ENCODE measurements at places on chromosomes 3 and 15. TPM values are rescaled to one million over a fixed set of nuclear protein-coding genes. Genes with fewer than 3 reads are reported as not detected.

SLC28A2 gene
- not detected for total RNA-seq

DNA sequence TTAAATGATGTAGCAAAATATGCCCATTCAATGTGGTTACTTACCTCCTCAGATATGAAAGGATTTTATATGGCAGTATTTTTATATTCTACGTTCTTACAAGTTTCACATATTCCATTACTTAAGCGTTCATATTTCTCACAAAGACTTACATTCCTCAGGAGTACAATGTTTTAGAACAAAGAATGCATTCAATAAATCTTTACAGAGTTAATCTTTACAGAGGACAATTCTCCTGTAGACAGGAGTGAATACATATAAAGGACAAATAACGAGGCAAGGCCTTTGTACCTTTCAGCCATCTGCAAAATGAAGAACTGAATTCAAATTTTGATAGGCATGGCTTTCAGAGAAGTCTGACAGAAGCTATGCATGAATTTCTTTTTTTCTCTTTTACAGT is 1.9 kb downstream of the ZNF80 start:
- H3K36me3 ChIP-seq: no peaks in the 10 kb centered on the region
- no peak overlapping the region for H3K4me3 ChIP-seq
- peaks cover 33% of the 10 kb centered on the region for H3K27me3 ChIP-seq
- no peaks in the 10 kb centered on the region for H3K4me1 ChIP-seq

DNA sequence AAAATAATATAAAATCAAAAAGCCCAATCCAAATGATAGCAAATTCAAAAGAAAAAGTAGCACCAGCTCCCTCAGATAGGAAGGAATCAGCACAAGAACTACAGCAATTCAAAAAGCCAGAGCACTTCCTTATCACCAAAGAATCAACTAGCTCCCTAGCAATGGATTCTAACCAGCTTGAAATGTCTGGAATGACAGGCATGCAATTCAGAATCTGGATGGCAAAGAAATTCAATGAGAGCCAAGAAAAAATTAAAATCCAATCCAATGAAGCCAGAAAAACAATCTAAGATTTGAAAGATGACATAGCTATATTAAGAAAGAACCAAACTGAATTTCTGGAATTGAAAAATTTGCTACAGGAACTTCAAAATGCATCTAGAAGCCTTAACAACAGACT is 1334.4 kb upstream of the ALCAM start:
- DNase-seq: no peak
- no peaks in the 10 kb centered on the region for H3K4me1 ChIP-seq
- H3K4me3 ChIP-seq: no peak overlapping the region
- H3K27me3 ChIP-seq: no peaks in the 10 kb centered on the region
- H3K27ac ChIP-seq: no peak overlapping the region
- H3K36me3 ChIP-seq: no peaks in the 10 kb centered on the region

ARHGEF26 gene
- 4.7 TPM for total RNA-seq

SLC12A1 gene
- not detected for total RNA-seq

GRCh38 chr15:73751511-73751898 is 1.6 kb downstream of the INSYN1 start:
- H3K4me3 ChIP-seq: no peak overlapping the region
- H3K27ac ChIP-seq: no peak overlapping the region
- H3K27me3 ChIP-seq: peaks cover 45% of the 10 kb centered on the region
- H3K4me1 ChIP-seq: no peaks in the 10 kb centered on the region

- H3K4me3 ChIP-seq: no peak overlapping the region
- H3K4me1 ChIP-seq: no peaks in the 10 kb centered on the region
- DNase-seq: no peak
- H3K36me3 ChIP-seq: no peaks in the 10 kb centered on the region
These were observed 369.8 kb downstream of the SV2B start for GRCh38 chr15:91469632-91470567.

DNA sequence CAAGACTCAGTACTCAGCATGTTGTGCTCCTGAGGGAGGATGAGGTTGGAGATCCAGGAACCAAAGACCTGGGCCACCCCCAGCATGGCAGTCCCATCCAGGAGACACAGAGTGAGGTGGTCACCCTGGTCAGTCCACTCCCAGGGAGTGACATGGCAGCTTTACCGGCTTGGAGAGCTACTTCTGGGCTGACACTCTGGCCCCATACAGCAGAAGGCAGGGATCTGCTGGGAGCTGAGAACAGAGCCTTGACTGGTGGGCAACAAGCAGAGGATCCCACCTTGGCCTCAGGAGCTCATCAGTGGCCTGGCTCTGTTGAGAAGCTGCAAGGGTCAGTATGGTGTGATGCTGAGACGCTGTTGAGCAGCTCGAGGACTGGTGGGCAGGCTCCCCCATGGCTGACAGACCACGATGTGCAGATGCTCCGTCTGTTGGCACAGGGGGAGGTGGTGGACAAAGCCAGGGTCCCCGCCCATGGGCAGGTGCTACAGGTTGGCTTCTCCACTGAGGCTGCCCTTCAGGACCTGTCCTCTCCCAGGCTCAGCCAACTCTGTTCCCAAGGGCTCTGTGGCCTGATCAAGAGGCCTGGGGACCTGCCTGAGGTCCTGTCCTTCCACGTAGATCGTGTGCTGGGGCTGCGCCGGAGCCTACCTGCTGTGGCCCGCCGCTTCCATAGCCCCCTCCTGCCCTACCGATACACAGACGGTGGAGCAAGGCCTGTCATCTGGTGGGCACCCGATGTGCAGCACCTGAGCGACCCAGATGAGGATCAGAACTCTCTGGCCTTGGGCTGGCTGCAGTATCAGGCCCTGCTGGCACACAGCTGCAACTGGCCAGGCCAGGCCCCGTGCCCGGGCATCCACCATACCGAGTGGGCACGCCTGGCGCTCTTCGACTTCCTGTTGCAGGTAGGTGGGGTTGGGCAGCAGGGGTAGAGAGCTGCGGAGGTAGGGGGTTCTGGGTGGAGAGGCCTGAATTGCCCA is 53.8 kb downstream of the GASK1A start:
- H3K4me3 ChIP-seq: no peak overlapping the region
- H3K36me3 ChIP-seq: no peaks in the 10 kb centered on the region
- H3K27me3 ChIP-seq: peaks cover 19% of the 10 kb centered on the region
- no peak for DNase-seq

GRCh38 chr3:42853739-42854302 is 21.9 kb downstream of the CYP8B1 start:
- no peak overlapping the region for H3K27ac ChIP-seq
- no peaks in the 10 kb centered on the region for H3K27me3 ChIP-seq
- H3K4me1 ChIP-seq: no peaks in the 10 kb centered on the region
- DNase-seq: no peak
- H3K4me3 ChIP-seq: no peak overlapping the region

SLC28A1 gene
- total RNA-seq: 1.1 TPM

GRCh38 chr15:99409097-99409473 is 156.7 kb upstream of the MEF2A start:
- H3K36me3 ChIP-seq: no peaks in the 10 kb centered on the region
- no peaks in the 10 kb centered on the region for H3K27me3 ChIP-seq
- no peak overlapping the region for H3K27ac ChIP-seq
- peaks cover 8% of the 10 kb centered on the region for H3K4me1 ChIP-seq
- no peak overlapping the region for H3K4me3 ChIP-seq

All from PC-3 (cell line).